Neural crest cell (in vitro differentiated cells): ENCODE measurements at places on chromosomes 3 and 15. TPM values are rescaled to one million over a fixed set of nuclear protein-coding genes. Genes with fewer than 3 reads are reported as not detected.

DNA sequence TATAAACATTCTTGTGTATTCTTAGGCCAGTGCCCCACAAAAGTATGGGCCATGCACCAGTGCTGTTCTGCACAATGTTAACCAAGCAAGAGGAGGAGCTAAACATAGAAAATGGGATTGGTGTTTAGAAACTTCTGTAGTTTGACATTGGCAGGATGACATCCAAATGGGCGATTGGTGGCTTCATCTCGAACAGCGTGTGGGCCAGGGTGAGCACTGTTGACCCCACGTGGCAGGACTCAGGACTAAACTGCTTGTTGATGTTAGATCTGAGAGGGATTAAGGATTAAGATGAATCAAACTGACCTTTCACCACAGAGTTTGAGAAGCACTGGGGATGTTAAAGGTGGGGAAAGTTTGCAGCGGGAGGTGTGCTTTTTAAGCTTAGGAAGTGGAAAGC lies 31.9 kb downstream of the ZNF710 start:
- DNase-seq: no peak
- peaks cover 67% of the 10 kb centered on the region for H3K4me1 ChIP-seq
- H3K4me3 ChIP-seq: peak overlapping the region; percentile 25
- peak overlapping the region; percentile 46 for H3K27ac ChIP-seq

GRCh38 chr3:108006881-108007331 lies 83.9 kb downstream of the CD47 start:
- no peaks in the 10 kb centered on the region for H3K27me3 ChIP-seq
- no peak overlapping the region for H3K27ac ChIP-seq
- peaks cover 3% of the 10 kb centered on the region for H3K4me1 ChIP-seq

- H3K27me3 ChIP-seq: no peaks in the 10 kb centered on the region
- no peak overlapping the region for H3K27ac ChIP-seq
- H3K4me3 ChIP-seq: no peak overlapping the region
- H3K4me1 ChIP-seq: no peaks in the 10 kb centered on the region
- no peaks in the 10 kb centered on the region for H3K36me3 ChIP-seq
Measured at GRCh38 chr3:135927155-135927554, 38.4 kb upstream of the PPP2R3A start.

DNA sequence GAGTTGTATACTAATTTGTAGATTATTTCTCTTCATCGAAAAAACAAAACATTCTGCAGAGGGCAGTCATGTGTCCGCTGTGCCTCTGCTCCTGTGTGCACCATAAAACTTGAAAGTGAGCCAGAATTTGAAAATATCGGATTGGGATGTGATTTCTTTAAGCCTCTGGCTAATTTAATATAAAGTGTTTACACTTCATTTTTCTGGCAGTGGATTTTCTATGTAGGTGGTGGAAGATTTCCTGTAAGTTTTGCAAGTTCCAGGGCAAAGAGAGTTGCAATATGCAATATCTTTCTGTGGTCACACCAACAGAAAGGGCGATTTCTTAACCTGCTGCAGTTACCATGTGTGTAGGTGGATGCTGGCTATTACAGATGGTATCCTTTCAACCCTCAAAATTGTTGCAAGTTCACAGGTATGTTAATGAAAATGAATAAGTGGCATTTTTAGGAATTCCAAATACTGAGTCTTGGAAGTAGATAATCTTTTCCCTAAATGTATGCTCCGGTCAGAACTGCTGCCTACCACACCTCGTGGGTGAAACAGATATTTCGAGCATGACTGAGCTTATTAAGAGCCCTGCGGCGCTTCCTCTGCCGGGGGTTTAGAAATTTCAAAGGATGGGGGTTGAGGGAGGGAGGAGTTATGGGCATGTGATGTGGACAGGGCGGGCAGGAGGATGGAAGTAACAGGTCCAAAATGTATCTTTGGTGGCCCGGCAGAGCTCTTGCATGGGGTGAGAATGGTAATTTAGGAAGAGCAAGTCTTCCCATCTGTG lies 134.0 kb downstream of the PGPEP1L start:
- H3K4me3 ChIP-seq: peak overlapping the region; percentile 12
- no peaks in the 10 kb centered on the region for H3K27me3 ChIP-seq
- DNase-seq: no peak
- no peaks in the 10 kb centered on the region for H3K36me3 ChIP-seq

DNA sequence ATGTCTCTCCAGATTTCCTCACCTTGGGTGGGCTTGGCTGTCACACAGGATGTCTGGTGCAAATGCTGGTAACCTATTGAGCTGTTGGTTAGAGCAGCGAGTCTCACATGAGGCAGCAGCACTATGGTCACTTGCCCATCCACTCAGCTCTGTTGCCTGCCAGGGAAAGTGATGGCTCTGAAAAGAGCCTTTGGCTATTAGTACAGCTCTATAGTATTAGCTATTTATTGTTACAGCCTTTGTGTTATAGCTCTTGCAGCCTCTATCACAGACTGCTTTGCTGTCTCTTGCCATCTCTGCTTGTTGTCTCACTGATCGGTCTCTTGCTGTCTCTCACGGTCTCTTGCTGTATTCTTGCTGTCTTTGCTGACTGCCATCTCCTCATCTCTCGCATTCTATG lies 114.3 kb downstream of the MFSD1 start:
- H3K27ac ChIP-seq: no peak overlapping the region
- H3K4me3 ChIP-seq: no peak overlapping the region
- no peak for DNase-seq
- H3K4me1 ChIP-seq: no peaks in the 10 kb centered on the region

DNA sequence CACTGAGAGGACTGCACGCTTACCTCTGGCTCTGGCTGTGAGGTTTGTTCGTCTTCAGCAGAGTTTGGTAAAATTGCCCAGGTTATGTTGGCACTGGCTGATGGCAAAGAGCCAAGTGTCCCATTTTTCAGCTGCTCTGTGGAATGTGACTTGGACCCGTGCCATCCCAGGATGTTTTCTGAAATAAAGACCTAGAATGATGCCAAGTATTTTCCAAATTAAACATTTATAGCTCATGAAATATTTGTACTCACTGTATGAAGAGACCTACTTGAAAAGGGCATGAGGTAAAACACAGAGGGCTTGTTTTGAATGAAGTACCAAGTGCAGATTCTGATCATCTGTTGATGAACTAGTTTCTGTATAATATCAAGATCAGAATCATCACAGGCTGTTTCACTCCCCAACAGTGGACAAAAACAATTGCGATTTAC lies 200.5 kb downstream of the STT3B start:
- H3K36me3 ChIP-seq: no peaks in the 10 kb centered on the region
- DNase-seq: no peak
- no peaks in the 10 kb centered on the region for H3K4me1 ChIP-seq
- H3K27ac ChIP-seq: no peak overlapping the region
- H3K27me3 ChIP-seq: no peaks in the 10 kb centered on the region
- no peak overlapping the region for H3K4me3 ChIP-seq

DNA sequence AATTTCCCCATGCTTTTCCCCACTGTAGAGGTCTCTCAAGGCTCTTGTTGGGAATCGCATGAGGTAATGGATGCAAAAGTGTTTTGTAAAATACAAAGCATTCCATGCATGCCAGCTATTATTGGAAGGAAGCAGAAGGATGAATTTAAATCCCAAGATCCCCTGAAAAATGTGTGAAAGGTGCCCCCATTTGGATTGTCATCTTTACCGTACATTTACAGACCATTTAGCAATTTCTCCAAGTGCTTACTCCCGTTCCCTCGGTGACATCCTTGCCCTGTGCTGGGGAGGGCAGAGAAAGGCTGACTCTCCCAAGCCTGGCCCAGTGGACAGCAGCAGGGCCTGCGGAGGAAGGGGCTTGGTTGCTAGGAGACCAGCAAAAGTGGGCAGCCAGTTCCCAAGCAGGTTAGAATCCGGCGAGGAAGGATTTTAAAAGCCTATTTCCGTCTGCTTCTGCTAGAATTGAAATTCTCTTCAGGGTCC lies 31.1 kb upstream of the NEO1 start:
- no peaks in the 10 kb centered on the region for H3K36me3 ChIP-seq
- peaks cover 54% of the 10 kb centered on the region for H3K4me1 ChIP-seq
- peak overlapping the region; percentile 94 for H3K27ac ChIP-seq

DNA sequence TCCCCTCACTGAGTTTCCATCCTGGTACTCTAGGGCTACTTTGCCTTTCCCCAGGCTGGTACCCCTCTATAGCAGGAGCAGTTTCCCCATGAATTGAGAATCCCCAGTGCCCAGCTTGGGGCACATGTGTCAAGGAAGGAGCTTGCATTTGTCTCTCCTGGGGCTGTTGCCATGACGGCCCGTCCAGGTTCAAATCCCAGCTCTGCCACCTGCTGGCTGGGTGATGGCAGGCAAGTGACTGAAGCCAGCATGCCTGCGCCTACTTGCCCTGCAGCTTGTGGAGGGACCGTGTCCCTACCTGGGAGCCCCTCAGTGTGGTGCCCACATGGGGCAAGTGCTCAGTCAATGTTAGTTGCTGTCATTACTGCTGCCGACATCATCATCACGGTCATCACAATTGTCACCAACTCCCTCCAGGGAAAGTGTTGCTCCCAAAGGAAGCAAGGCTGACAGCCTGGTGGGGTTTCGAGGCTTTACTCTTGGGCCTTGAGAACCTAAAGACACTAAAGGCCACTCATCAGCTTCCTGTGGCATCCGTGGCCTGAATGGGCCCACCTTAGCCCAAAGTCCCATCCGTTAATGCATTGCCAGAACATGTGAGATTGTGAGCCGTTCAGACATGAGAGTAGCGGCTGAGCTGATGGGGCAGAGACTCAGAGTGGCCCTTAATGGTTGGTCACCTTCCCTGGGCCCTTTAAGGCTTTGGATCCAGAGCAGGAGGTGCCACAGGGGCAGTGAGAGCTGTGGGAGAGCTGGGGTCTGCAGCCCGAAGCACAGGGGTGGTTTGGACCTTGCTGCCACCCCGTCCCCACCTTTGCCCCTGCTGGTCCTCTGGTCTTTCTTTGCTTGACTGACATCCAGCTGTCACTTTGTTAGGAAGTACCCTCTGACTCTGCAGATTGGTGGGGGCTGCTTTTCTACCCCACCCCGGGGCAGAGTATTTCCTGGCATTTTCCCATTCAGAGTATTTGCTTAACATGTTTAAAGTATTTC lies 144.4 kb downstream of the DNAJB8 start:
- H3K27me3 ChIP-seq: no peaks in the 10 kb centered on the region
- peak overlapping the region; percentile 27 for H3K27ac ChIP-seq
- DNase-seq: peak; percentile 37
- H3K36me3 ChIP-seq: no peaks in the 10 kb centered on the region
- H3K4me3 ChIP-seq: no peak overlapping the region

- H3K36me3 ChIP-seq: no peaks in the 10 kb centered on the region
Measured at GRCh38 chr15:69881302-69881670, 216.4 kb downstream of the TLE3 start.

- peak overlapping the region; percentile 94 for H3K27ac ChIP-seq
- no peak for DNase-seq
- H3K4me1 ChIP-seq: peaks cover 32% of the 10 kb centered on the region
- peaks cover 5% of the 10 kb centered on the region for H3K27me3 ChIP-seq
- H3K36me3 ChIP-seq: peaks cover 9% of the 10 kb centered on the region
- H3K4me3 ChIP-seq: peak overlapping the region; percentile 87
Measured at GRCh38 chr3:184335291-184335660, 2.1 kb upstream of the FAM131A start.

DNA sequence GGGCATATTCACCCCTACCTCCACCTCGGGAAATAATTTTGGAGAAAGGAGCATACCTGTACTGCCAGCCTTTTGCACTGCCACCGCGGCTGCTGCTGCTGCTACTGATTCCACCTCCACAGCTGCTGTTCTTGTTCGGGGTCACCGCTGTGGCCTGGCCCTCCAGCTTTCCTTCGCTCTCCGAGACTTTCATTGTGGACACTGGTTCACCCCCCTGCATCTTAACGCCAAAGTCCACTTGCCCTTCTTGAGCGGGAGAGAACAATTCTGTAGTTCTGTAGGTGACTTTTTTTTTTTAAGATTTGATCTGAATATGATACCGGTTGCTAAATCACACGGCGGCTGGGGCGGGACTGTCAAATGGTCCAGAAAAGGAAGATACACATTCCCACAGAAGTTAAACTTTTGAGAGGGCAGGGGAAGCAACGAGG lies 701 bp downstream of the OSBPL11 start:
- H3K27ac ChIP-seq: peak overlapping the region; percentile 94
- H3K27me3 ChIP-seq: no peaks in the 10 kb centered on the region
- peaks cover 38% of the 10 kb centered on the region for H3K4me1 ChIP-seq
- H3K4me3 ChIP-seq: peak overlapping the region; percentile 95
- no peaks in the 10 kb centered on the region for H3K36me3 ChIP-seq

GRCh38 chr15:42185801-42186200 lies 22.3 kb downstream of the VPS39 start:
- peaks cover 12% of the 10 kb centered on the region for H3K36me3 ChIP-seq
- no peaks in the 10 kb centered on the region for H3K27me3 ChIP-seq
- no peak for DNase-seq
- no peaks in the 10 kb centered on the region for H3K4me1 ChIP-seq
- no peak overlapping the region for H3K27ac ChIP-seq

DNA sequence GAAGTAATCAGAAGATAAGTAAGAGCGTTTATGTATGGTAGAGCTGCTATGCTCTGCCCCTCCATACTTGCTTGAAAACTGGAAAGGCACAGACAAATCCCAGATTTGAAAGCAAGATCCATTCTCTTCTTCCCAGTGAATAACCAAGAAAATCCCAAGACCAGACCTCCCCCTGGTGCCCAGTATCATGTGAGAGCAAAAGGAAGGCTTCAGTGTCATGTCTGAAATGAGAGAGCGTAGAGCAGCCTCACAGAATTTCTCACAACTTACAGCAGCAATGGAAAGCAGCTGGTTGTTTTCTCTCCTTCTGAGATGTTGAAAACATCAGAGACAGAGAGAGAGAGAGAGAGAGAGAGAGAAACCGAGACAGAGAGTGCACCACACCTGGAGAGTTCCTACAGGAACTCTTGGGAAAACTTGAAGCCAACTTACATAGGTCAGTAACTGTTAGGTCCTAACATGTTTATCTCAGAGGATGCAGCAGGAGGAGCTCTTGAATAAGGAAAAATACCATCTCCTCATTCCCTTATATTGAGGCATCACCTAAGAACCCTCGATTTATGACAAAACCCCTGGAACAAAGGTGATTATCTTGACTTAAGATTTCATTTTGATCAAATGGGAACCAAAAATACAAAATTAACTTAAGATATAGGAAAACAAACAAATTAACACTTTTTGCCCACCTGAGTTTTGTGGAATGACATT lies 273.3 kb downstream of the NSUN3 start:
- no peak overlapping the region for H3K4me3 ChIP-seq
- no peaks in the 10 kb centered on the region for H3K36me3 ChIP-seq
- H3K27ac ChIP-seq: no peak overlapping the region
- DNase-seq: peak; percentile 4

GRCh38 chr3:195080571-195081151 lies 190.3 kb downstream of the XXYLT1 start:
- DNase-seq: no peak
- no peak overlapping the region for H3K27ac ChIP-seq
- no peak overlapping the region for H3K4me3 ChIP-seq
- peaks cover 28% of the 10 kb centered on the region for H3K4me1 ChIP-seq
- H3K36me3 ChIP-seq: no peaks in the 10 kb centered on the region

KNL1 gene
- 33.4 and 35.3 TPM in 2 replicates for total RNA-seq

MST1R gene
- total RNA-seq: 1.4 and 2.6 TPM in 2 replicates

EPHB1 gene
- 12.5 and 13.7 TPM in 2 replicates for total RNA-seq

TPRG1 gene
- 0.61 and 0.91 TPM in 2 replicates for total RNA-seq

AGTR1 gene
- total RNA-seq: 2.1 and 2.3 TPM in 2 replicates

PRR20G gene
- total RNA-seq: not detected in 2 replicates

SERINC4 gene
- 0.23 and 0.35 TPM in 2 replicates for total RNA-seq
